ENCODE measurements at places on chromosomes 4 and X.

GRCh38 chr4:140012688-140013486 is 141.1 kb downstream of the MAML3 start:
- DNase-seq, result peak; percentile 73

- DNase-seq, result no peak
These were observed 30.9 kb downstream of the SH3TC1 start for GRCh38 chr4:8230033-8230432.

GRCh38 chr4:142690406-142691163 is 155.5 kb downstream of the INPP4B start:
- no peak for DNase-seq

DNA sequence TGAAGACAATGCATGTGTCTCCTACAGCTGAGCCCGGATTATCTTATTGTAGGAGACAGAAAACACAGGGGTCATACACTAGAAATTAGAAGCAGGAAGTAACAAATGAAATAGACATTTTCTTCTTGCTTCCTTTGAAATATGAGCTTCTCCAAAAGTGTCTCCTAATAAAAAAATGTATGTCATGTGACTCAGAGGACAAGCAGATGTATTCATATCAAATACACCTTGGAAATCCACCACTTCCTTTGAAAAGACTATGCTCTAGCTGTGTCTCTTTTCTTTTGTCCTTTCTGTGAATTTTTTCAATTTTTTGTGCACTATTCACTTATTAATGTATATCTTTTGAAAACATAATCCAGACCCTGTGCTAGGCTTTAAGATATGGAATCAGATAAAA is 1906.2 kb downstream of the C4orf33 start:
- no peak for DNase-seq

GRCh38 chr4:138275963-138276621 is 33.9 kb upstream of the SLC7A11 start:
- no peak for DNase-seq

GRCh38 chr4:95360256-95360903 is 188.4 kb downstream of the UNC5C start:
- no peak for DNase-seq

DNA sequence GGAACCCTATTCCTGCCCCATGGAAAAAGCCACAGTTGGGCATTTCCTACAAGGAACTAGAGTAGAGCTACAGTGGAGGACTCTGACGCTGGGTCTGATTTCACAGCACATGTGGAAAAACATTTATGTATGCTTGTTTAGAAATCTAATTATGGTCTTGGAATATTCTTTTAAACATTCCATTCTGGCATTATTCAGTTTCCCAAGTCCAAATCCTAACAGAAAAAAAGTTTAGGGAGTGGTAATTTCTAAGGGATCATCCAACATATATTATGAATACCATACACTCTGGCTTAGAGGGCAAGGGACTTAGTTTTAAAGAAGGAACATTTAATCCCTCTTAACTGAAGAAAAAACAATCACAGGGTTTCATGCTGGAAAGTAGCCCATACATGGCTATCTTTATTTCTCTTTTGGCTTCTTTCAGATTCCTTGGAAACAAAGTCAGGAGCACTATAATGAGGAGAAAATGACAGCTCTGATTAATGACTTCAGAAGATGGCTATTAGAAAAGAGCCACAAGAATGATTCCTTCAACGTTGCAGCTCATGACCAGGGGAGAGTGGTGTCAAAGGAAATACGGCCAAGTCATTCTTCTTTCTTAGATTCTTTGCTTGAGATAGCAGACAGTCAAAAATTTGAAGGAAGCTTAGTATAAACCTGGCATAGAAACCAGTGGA is 56.1 kb downstream of the CNGA2 start:
- no peak for DNase-seq

DNA sequence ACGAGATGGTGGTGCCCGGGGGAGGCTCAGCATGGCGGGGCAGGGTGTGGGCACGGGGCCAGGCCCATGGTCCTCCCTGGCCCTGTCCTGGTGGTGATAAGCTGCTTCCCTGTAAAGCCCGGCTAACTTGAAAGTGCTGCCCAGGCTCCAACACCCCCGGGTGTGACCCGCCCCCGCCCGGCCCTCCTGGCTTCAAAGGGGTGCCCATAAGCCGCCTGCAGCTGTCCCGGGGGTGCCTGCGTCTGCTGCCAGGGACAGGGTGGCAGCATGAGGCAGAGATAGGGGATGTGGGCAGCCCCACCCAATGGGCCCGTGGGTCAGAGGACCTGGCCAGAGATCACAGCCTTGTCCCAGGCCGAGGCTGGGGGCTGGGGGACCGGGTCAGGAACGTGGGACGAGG is 18.1 kb downstream of the FGFRL1 start:
- DNase-seq, result no peak

DNA sequence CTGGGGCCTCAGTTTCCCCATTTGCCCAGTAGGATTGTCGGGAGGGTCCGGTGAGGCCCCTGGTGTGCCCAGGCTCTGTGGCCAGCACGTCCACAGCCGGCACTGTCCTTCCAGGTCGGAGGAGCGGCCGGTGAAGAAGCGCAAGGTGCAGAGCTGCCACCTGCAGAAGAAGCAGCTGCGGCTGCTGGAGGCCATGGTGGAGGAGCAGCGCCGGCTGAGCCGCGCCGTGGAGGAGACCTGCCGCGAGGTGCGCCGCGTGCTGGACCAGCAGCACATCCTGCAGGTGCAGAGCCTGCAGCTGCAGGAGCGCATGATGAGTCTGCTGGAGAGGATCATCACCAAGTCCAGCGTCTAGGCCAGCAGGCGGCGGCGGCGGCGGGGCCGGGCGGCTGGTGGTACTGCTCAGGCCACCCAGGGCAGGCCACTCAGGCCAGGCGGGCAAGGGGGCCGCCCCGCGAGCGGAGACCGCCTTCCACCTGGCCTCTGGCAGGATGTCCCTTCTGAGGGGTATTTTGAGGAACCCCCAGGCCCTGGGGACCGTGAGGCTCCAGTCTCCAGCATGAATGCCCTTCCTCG is 6.7 kb downstream of the MSANTD1 start:
- no peak for DNase-seq

DNA sequence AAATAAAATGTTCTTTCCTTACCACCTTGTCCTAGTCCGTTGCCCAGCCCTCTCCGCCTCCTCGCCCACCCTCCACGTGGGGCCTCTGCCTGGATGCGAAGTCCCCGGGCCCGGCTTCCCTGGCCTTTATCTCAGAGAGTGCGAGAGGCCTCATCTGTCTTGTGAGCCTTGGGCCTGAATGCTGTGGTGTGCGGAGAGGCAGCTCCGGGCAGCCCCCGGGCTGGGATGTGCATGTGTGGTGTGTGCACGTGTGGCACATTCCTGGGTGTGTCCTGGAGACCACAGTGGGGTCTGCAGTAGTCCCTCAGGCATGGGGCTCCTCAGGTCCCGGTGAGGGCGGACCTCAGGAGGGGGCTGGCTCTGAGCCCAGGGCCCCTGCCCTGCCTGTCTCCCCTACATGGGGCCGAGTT is 31.4 kb downstream of the DOK7 start:
- no peak for DNase-seq

DNA sequence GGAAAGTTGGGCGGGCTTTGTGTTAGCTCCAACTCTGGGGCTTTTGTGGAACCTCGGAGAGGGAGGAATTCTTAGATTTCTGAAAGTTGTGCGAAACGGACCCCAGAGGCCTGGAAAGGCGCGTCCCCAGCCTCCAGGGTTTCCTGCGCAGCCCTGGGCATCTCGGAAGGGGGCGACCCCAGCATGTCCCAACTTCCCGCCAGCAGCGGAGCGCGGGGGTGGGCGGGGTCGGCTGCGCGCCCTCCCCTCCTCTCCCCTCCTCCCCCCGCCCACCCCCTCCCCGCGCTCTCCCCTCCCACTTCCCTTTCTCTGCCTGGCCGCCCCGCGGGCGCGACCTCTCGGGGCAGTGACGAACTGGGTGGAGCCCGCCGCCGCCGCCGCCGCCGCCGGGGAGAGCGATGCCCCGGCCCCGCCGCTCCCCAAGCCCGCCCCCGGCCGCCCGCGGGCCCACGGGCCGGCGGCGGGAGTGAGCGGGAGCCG is 16.8 kb downstream of the PTTG2 start:
- peak; percentile 85 for DNase-seq

GRCh38 chr4:2261110-2261852 is 628 bp downstream of the MXD4 start:
- DNase-seq, result peak; percentile 64

DNA sequence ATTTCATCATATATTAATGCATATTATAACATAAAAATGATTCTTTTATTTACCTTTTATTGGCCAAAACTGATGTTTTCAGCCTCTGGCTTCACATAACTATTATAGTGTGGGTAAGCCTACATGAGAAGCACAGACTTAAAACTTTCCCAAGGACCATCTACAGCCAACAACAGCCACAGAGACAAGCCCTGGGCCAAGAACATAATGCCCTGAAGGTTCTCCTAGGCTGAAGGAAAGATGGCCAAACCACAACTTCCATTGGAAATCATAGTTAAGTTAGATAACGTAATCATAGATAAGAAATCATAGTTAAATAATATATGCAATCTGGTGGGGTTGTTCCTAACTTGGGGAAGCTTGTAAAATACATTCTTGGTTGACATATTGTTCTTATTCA is 280.0 kb upstream of the EMCN start:
- DNase-seq, result no peak

- DNase-seq, result peak; percentile 69
These were observed 3.7 kb downstream of the CNGA1 start for GRCh38 chr4:48012824-48013223.

DNA sequence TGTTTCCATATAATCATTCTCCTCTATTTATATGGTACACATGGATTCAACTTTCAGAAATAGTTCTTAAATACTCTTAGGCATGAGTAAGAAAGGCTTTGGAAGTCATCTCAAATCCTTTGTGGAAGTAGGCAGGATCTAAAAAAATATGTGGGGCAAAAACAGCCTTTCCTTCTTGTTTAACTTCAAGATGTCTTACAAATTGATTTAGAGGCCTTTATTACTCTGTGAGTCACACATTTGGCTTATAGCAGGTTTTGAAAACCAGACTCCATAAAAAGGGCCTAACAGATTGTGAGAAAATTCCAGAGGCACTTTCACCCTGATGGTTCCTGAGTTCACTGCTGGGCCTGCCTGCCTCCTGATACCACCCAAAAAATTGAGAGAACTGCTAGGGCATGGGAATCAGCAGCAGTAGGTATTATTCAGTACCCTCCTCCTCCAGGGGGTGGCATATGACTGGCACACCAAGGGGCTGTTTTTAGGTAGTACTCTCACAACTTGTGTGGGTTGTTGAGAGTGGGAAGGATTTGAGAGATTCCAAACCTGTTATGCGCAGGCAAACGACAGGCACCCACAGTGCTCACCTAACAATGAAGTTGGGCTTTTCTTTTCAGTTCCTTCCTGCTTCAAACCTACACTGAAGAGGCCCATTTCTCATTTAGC is 162.7 kb upstream of the MBNL3 start:
- no peak for DNase-seq

DNA sequence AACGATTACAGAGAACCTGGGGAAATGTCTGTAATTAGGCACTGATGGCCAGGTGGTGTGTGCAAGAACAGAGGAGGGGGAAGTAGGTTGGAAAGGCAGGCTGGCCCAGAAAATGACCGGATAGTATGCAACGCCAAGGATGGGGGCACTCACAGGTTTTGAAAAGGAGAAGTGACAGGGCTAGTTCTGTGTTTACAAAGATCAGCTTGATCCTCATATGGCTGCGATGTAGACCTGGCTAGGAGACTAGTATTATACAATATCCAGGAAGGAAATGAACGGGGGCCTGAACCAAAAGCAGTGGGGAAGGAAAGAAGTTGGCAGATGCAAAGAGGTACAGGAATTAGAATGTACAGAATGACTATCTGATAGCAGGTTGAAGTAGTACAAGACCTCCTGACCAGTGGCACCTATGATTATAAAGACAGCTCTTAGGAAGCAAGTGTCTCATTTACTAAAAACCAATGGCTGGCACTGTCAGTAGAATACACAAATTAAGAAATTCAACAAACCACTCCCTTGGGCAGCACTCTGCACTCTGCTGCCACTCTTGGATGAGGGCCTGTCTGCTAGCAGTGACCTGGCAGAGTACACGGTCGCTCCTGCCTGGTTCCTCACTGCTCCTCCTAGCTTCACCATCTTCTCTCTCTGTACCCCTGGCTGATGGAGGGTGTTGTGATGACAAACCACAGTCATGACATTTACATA is 14.1 kb downstream of the MFAP3L start:
- DNase-seq, result no peak

DNA sequence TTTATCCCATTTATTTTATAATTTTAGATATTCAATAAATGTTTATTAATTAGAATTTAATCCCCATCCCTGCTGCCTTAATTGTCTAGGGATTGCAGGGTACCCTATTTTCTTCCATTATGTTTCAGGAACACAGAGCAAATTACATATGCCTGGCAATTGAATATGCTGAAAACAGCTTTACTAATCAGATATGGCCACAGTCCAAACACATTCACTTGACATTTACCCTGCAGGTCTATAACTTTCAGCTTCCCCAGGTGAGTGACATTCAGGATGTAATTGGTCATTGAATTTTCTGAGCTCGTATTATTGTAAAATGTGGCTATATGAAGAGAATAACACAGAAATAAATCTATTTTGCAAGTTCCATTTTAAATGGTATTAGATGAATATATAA is 218.7 kb upstream of the NDST4 start:
- DNase-seq, result no peak

- DNase-seq, result peak; percentile 53
These were observed at the start of gene XK for GRCh38 chrX:37685381-37686359. Gene XK (plus strand): TSS chrX:37685791. CDS start chrX:37685962, 171 bp downstream.

GRCh38 chr4:186628058-186628711 is 72.8 kb upstream of the MTNR1A start:
- no peak for DNase-seq

GRCh38 chr4:41256131-41256739 is 493 bp upstream of the UCHL1 start:
- no peak for DNase-seq

- no peak for DNase-seq
These were observed 95.8 kb upstream of the EFHC2 start for GRCh38 chrX:44439242-44439794.

DNA sequence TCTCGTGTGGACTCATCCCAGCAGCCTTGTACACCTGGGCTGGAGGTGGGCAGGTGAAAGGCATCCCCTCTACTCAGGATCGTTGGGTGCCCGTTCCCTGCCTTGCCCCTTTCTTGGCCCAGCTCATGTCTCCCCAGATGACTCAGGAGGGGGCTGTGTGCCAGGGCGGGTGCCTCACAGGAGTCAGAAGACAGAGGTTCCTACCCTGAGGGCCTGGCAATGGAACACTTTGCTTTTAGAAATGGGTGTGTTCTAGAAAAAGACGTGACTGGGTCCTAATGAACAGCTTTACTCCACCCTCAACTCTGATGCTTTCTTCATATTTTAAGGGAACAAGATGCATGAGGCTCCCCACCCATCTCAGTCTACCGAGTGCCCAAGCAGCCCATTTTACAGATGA is 22.5 kb upstream of the TRIM2 start:
- DNase-seq, result no peak

GRCh38 chr4:152619556-152619955 is 60.2 kb downstream of the TMEM154 start:
- no peak for DNase-seq

DNA sequence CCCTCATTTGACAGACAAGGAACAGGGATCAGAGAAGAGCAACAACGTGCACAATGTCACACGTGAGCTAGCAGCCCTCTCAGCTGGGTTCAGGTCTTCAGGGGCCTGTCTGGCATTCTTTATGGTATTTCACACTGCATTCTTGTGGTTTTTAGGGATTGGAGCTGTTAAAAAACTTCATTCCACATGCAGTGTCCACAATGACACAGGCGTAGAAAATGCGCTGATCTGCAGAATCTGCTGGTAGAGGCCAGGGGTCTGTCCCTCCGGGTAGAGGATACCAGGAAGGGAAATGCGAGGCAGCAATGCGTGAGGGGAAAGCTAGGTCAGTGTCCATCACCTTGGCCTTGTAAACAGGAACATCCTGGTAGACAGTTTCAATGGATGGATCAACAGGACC is 36.6 kb downstream of the MAP7D3 start:
- no peak for DNase-seq

- DNase-seq, result no peak
These were observed 202.0 kb downstream of the APBB2 start for GRCh38 chr4:41012293-41012692.
